Thyroid gland (tissue), 4 donors: ENCODE measurements at places on chromosomes 5 and 9. TPM values are rescaled to one million over a fixed set of nuclear protein-coding genes. Genes with fewer than 3 reads are reported as not detected.

DNA sequence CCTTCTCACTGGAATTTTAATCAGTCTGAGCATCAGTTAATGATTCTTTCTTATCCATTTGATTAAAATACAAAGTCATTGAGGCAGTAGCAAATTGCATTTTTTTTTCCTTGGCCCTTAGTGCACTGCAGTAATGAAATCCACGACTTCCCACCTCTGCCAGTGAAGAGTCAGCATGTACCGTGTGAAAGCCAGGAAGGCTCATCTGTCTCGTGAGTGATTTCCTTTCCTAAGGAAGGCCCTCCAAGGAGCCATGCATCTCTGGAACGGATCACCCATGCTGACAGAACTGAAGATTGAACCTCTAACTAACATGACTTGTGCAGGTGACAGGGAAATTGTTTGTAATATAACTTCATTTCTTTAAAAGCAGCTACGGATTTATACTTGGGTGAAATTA lies 51.6 kb downstream of the MED10 start:
- no peaks in the 10 kb centered on the region for H3K27me3 ChIP-seq
- no peak overlapping the region for H3K4me3 ChIP-seq
- no peaks in the 10 kb centered on the region for H3K4me1 ChIP-seq
- no peaks in the 10 kb centered on the region for H3K36me3 ChIP-seq
- DNase-seq, result no peak
- H3K27ac ChIP-seq, result no peak overlapping the region

IFNA13 gene
- total RNA-seq, result not detected

DNA sequence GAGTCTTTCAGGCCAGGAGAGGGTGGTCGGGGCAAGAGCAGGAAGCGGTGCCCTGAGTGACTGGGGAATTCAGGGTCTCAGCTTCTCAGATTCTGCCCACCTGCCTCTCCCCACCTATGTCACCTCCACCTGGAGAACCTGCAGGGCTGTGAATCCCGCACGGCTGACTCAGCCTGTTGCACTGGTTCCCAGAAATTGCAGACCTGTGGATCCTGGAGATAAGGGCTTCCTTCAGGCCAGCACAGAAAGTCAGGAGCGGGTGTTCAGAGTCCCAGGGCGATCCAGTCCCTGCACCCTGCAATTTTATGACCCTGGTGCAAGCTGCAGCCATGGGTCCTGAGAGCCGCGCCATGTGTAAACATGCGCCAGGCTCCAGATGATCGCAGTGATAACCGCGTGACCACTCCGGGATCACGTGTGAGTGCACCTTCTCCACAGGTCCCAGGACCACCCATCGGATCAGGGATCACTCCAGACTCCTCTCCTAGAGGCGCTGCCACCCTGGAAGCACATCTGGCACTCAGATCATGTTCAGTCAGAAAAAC lies 17.8 kb downstream of the IRX4 start:
- no peak overlapping the region for H3K27ac ChIP-seq
- H3K36me3 ChIP-seq, result no peaks in the 10 kb centered on the region
- no peaks in the 10 kb centered on the region for H3K4me1 ChIP-seq
- DNase-seq, result no peak

DNA sequence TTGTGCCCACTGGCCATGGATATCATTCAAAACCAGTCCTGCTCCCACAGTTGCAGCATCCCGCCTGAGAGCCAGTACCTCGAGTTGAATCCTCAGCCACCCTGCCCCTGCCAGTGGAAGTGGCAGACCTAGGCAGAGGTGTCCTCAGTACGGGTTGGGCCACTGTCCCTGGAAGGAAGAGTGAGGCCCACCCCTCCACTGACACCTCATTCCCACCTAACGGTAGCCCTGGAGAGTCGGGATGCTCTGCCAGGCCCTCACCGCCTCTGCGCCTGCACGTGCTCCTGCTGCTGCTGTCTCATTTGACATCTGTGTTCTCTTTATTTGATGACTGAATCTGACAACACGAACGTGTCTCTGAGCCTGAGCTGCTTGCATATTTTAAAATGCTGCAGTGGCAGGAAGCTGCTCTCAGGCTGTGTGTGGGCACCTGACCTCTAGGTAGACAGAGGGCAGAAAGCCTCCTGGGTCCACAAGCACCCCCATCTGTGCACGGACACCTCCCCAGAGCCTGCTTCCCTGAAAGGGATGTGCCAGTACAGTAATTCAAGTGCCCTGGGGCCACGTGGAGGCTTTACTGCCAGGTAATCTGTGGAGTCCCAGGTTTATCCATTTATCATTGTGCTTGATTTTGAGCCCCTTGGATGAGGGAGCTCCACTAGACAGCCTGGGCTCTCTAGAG lies 194.7 kb downstream of the CACNA1B start:
- H3K27ac ChIP-seq, result no peak overlapping the region
- DNase-seq, result no peak
- H3K4me3 ChIP-seq, result no peak overlapping the region
- no peaks in the 10 kb centered on the region for H3K27me3 ChIP-seq

SH3RF2 gene
- 20.8 TPM for total RNA-seq

SPATA31A3 gene
- total RNA-seq, result not detected

GRCh38 chr5:155689406-155689805 lies 637.6 kb upstream of the SGCD start:
- H3K36me3 ChIP-seq, result no peaks in the 10 kb centered on the region
- H3K4me1 ChIP-seq, result no peaks in the 10 kb centered on the region
- no peak overlapping the region for H3K27ac ChIP-seq
- DNase-seq, result no peak
- no peak overlapping the region for H3K4me3 ChIP-seq
- H3K27me3 ChIP-seq, result no peaks in the 10 kb centered on the region

- H3K4me1 ChIP-seq, result peaks cover 13% of the 10 kb centered on the region
- no peaks in the 10 kb centered on the region for H3K36me3 ChIP-seq
- H3K27ac ChIP-seq, result no peak overlapping the region
Observed at GRCh38 chr5:150765011-150765798, 6.4 kb upstream of the DCTN4 start.

- H3K27me3 ChIP-seq, result no peaks in the 10 kb centered on the region
- no peak overlapping the region for H3K27ac ChIP-seq
- no peak overlapping the region for H3K4me3 ChIP-seq
- no peaks in the 10 kb centered on the region for H3K36me3 ChIP-seq
- H3K4me1 ChIP-seq, result no peaks in the 10 kb centered on the region
Observed at GRCh38 chr9:88161144-88161543, 22.9 kb upstream of the SPATA31C2 start.

DNA sequence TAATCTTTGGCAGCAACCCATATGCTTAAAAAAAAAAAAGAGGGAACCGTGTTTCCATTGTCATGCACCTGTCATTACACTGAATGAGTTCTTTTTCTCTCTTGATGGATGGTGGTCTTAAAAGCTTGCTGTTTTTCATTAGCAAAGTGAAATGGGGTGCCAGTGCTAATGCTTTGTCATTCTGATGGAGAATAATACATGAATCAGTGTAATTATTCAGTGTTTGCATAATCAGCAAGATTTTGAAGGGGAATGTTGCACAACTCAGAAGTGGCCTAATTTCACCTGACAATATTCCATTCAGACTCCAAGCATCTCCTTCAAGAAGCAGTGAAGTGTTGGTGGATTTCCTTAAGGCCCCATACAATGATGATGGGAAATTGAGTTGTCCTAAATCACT lies 38.1 kb downstream of the MAP1B start:
- no peak overlapping the region for H3K27ac ChIP-seq
- H3K4me3 ChIP-seq, result no peak overlapping the region
- H3K27me3 ChIP-seq, result no peaks in the 10 kb centered on the region
- peaks cover 8% of the 10 kb centered on the region for H3K4me1 ChIP-seq
- DNase-seq, result no peak
- no peaks in the 10 kb centered on the region for H3K36me3 ChIP-seq

- H3K4me3 ChIP-seq, result no peak overlapping the region
- DNase-seq, result no peak
- no peaks in the 10 kb centered on the region for H3K36me3 ChIP-seq
Observed at GRCh38 chr5:91092859-91093783, 290.0 kb downstream of the ARRDC3 start.
